ENCODE measurements at places on chromosomes 7 and 10. TPM values are rescaled to one million over a fixed set of nuclear protein-coding genes. Genes with fewer than 3 reads are reported as not detected.

Gene DBF4
- total RNA-seq, result 85.5 TPM

Gene ITPRID1
- not detected for total RNA-seq

Gene BTBD16
- not detected for total RNA-seq

Gene RAMP3
- not detected for total RNA-seq

Gene DBNL
- total RNA-seq, result 153 TPM

Gene CCT6A
- total RNA-seq, result 181 TPM

Gene GIMAP6
- total RNA-seq, result 65.0 TPM

Gene AUTS2
- 9.5 TPM for total RNA-seq

Gene NRG3
- total RNA-seq, result not detected

Gene COX15
- total RNA-seq, result 40.4 TPM

Gene CPA2
- not detected for total RNA-seq

Gene TLX1
- total RNA-seq, result not detected

Gene LAMTOR4
- 119 TPM for total RNA-seq

Gene LYZL2
- not detected for total RNA-seq

Gene TBC1D12
- 0.12 TPM for total RNA-seq

Gene PCDH15
- not detected for total RNA-seq

Gene ASAH2
- total RNA-seq, result 4.2 TPM

Gene ODAD2
- not detected for total RNA-seq

Gene OGDHL
- total RNA-seq, result 0.35 TPM

Gene LIPF
- not detected for total RNA-seq

Gene IL6
- 0.66 TPM for total RNA-seq

Gene OIT3
- not detected for total RNA-seq

Gene ST8SIA6
- total RNA-seq, result not detected

Gene CREB3L2
- total RNA-seq, result 24.0 TPM

Gene CYP26C1
- total RNA-seq, result 0.18 TPM

Gene DDX21
- total RNA-seq, result 80.4 TPM

Gene ZEB1
- 48.9 TPM for total RNA-seq

Gene RBM33
- total RNA-seq, result 75.6 TPM

Data from activated CD8-positive, alpha-beta memory T cell treated with anti-CD3 and anti-CD28 coated beads, Interleukin-2, amount 10 ng/mL, durations not matched to agents 7 days and 5 days (primary cell).